ENCODE measurements at places on chromosomes 4 and X.

DNA sequence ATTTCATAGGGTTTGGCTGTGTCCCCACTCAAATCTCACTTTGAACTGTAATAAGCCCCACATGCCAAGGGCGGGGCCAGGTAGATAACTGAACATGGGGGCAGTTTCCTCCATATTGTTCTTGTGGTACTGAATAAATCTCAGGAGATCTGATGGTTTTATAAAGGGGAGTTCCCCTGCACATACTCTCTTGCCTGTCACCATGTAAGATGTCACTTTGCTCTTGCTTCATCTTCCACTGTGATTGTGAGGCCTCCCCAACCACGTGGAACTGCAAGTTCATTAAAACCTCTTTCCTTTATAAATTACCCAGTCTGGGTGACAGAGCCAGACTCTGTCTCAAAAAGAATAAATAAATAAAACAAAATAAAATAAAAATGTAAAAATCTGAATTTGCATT is 95.9 kb downstream of the PDS5A start:
- no peak for DNase-seq

DNA sequence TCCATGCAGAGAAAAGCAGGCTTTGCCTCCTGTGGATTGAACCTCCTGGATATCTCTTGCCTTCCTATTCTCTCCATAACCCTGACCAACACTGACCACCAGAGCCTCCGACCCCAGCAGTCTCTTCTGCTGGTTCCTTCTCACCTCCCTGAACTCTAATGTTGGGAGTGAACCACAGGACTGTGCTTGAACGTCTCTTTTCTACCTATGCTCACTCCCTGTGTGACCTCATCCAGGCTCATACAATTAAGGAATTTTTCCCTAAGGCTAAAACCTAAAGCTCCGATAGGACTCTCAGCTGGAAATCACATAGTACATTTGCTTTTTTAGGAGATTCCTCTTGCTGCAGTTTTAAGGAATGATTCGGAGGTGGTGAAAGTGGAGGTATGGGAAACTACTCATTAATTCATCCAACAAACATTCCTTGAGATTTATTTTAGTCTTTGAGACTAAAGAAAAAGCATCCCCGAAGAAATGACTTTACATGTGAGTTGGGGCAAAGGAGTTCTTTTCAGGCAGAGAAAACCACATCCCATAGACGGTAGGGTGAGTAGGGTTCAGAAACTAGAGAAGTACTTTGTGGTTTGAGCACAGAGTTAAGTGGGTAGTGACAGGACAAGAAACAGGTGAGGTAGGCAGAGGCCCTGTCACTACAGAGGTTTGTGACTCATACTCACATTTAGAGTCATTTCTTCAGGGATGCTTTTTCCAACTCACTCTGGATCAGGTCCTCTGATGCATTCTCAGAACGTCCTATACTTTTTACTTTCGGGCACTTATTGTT is 30.8 kb downstream of the NDNF start:
- DNase-seq = no peak

DNA sequence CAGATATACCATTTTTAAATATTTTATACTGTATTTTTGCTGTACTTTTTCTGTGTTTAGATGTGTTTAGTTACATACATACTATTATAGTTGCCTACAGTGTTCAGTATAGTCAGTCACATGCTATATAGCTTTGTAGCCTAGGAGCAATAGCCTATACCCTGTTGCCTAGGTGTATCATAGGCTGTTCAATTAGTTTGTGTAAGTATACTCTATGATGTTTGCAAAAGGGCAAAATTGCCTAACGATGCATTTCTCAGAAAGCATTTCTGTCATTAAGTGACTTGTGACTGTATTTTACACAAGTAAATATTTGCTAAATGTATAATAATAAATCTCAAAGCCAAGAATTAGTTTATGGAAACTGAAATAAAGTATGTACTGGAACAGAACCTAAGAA is 9.5 kb downstream of the ETFDH start:
- DNase-seq = no peak

- no peak for DNase-seq
Observed at GRCh38 chrX:9433596-9433995, 31.3 kb upstream of the TBL1X start.

GRCh38 chr4:3831529-3832150 is 65.5 kb downstream of the ADRA2C start:
- no peak for DNase-seq

GRCh38 chr4:145822581-145822980 is 116.0 kb downstream of the ZNF827 start:
- DNase-seq = no peak

- no peak for DNase-seq
Observed at GRCh38 chrX:30714138-30714537, 60.9 kb downstream of the GK start.

Data from cerebellar nuclear complex (tissue), 1 donor.